ENCODE measurements at places on chromosomes 13 and 19.

GRCh38 chr13:19181621-19182485, at the start of gene TUBA3C:
Gene TUBA3C, minus strand, starts transcription at chr13:19181824. Its CDS starts 77 bp downstream, at chr13:19181747.
- no peak for DNase-seq

- no peak for DNase-seq
Observed at GRCh38 chr19:45283443-45284033, 32.5 kb downstream of the MARK4 start.

- no peak for DNase-seq
Observed at GRCh38 chr19:32573492-32573794, 7.5 kb upstream of the PDCD5 start.

GRCh38 chr19:55147545-55148251, 1.3 kb downstream of the TNNT1 start:
- no peak for DNase-seq

GRCh38 chr19:5498830-5499550, 43.8 kb downstream of the ZNRF4 start:
- no peak for DNase-seq

DNA sequence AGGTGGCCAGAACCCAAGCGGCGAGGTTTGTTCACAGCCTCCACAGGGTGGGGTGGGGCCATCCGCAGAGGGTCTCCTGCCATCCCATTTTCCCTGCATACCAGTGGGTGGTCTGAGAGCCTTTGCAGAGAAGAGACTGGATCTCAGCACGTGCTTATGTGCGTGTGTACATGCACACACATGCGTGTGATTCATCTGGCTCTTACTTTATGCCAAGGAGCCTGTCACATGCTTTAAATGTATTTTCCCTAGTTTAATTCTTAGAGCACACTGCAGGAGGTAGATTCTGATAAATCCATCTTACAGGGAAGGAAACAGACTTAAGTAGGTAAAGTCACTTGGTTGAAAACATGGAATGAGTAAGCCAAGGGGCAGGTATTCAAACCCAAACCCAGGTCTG, 47.1 kb downstream of the CAPN12 start:
- DNase-seq, result no peak

- no peak for DNase-seq
Observed at GRCh38 chr19:8148410-8149260, 757 bp downstream of the FBN3 start.

- no peak for DNase-seq
Observed at GRCh38 chr19:11657307-11657706, 60.0 kb downstream of the ZNF627 start.
